ENCODE measurements at places on chromosomes 2 and 18. TPM values are rescaled to one million over a fixed set of nuclear protein-coding genes. Genes with fewer than 3 reads are reported as not detected.

DNA sequence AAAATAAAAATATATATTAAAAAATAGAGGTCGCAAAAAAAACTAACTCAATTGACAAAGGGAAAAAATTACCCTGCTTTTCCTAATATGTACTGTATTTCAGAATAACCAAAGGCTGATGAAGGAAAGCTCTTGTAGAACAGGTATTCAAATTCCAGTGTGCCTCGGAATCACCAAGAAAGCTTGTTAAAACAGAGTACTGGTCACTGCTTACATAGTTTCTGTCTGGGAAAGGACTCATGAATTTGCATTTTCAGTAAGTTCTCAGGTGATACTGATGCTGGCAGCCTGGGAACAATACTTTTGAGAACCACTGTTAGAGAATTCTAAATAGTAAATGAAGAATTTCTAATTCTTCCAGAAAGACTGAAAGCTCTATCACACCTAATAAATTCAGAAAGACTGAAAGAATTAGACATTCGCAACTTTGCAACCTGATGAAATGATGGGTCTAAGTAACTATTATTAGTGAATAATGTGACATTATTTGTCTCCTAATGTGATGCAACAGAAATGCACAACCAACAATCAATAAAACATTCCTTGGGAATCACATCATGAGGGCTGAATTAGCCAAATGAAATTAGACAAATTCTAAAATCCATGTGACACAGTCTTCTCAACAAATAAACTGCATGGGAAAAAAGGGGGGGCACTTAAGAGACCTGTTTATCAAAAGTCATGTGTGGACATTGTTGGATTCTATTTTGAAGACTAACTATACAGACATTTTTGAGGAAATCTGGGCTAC is 21.9 kb downstream of the RPRD1A start:
- peak; percentile 81 for DNase-seq

GRCh38 chr2:86055314-86055713 is 50.4 kb downstream of the POLR1A start:
- no peak for DNase-seq

Gene PDCD1
- not detected for total RNA-seq

- DNase-seq, result no peak
These were observed 202.9 kb upstream of the RAB12 start for GRCh38 chr18:8406186-8406867.

- DNase-seq, result no peak
These were observed 294.7 kb downstream of the FBXO15 start for GRCh38 chr18:73852789-73853549.

Gene KCNK3
- not detected for total RNA-seq

- no peak for DNase-seq
These were observed 7.7 kb upstream of the SERPINB8 start for GRCh38 chr18:63962137-63962536.

- DNase-seq, result no peak
These were observed 134.8 kb downstream of the EIPR1 start for GRCh38 chr2:3242747-3243369.

Gene DAPL1
- total RNA-seq, result 0.39 TPM

Gene KCNG2
- total RNA-seq, result not detected

DNA sequence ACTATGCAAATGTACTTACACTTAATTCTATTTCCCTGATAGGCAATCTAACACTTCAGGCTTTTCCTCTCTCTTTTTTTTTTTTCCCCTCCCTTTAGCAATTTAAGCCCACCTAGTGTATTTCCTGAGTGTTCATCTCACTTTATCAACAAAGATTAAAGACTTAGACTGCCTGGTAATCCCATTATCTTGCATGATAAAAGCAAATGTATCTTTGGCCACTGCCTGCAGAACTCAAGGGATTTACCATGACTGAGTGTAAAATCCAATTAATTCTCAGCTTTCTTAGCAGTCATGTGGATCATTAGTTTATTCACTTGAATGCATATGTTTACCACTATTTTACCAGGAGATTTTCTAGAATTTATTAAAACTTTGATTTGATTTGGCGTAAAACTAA is 1102.2 kb upstream of the GYPC start:
- DNase-seq, result no peak

Gene DNAH7
- total RNA-seq, result 0.07 TPM

DNA sequence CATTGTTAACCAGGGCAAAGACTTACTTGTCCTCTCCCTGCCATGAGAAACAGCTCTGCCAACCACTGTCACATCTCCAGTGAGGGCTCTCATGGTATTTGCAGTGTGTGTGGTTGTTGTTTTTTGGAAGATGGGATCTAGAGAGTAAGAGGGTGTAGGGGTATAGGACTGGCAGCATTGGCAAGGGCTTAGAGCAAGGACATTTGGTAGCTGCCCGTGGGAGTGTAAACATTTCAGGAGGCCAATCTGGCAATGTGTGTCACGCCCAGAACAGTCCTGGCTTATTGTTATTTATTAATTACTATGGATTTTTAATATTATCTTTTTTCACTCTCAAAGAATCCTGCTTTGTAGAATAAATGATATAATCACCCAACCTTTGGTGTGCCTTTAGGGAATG is 90.5 kb downstream of the TMEM17 start:
- no peak for DNase-seq

Gene L3MBTL4
- total RNA-seq, result 1.0 TPM
